ENCODE measurements at places on chromosomes 3 and 15.
A peak's percentile ranks its signal among the peaks of the same experiment; 100 is the strongest.

DNA sequence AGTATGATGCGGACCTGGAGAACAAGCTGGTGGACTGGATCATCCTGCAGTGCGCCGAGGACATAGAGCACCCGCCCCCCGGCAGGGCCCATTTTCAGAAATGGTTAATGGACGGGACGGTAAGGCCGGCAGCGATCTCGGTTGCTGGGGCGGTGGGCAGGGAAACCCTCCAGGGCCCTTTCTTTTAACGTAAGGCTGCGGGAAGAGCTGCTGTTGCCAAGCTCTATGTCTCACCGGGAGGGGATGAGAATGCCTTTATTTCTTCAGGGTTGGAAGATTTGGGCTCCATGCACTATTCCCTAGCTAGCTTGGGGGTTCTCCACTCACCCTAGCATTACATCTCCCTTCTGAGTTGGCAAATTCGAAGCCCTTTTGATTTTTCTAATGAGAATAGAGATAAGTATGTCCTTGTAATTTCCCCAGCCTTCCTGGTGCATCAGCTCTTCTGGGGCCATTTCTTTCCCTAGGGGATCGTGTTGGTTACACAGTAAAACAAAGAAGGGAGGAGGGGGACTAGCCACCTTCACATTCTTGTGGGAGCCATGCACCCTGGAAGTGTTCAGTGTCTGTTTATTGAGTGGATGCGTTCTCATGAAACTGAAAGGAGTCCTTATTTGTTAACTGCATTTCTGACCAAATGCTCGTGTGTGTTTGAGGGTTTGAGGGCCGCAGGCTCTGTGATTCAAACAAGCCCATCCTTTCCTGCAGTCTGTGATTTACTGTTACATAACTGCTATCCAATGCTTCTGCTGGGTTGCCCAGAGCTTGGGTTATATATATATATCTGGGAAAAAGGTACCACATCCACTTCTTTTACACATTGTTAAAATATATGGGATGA lies 982 bp downstream of the TAGLN3 start:
- DNase-seq = no peak

GRCh38 chr15:78308422-78309032 lies 9.1 kb upstream of the SKIC8 start:
- no peak for DNase-seq

- no peak for DNase-seq
These were observed 79.3 kb downstream of the SLC7A14 start for GRCh38 chr3:170506556-170506955.

GRCh38 chr3:30356866-30357753 lies 249.3 kb upstream of the TGFBR2 start:
- no peak for DNase-seq

- no peak for DNase-seq
These were observed 60.6 kb upstream of the RPL35A start for GRCh38 chr3:197889204-197889930.

DNA sequence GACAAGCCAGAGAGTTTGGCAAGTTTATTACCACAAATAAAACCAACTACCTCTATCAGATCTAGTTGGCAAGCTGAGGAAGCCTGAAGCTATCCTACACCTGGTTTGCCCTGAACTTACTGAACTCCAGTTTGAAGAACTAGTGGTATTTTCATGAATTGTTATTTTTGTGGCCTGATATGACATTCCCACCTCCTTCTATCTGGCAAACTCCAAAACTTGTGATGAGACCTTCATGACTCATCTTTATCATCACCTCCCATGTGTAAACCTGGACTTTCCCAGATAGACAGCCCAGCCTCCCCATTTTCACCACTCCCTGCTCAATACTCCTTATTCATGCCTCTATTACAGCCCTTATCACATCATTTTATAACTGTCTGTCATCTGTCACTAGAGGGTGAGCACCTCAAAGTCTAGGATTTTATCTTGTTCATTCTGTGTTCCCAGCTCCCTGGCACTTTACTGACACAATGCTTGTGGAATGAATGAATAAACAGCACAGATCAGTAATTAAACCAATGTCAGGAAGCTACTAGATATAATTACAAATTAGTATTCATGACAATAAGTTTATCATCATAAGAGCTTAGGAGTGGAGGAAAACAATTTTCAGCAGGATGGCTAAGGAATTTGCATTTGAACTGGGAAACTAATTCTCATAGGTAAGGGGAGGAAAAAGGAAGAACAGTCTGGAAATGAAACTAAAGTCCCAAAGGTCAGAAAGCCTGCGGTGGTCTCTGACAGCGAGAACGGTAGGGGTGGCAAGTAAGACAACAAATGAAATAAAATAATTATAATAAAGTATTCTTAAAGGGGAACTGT lies 13.2 kb upstream of the TRANK1 start:
- peak; percentile 45 for DNase-seq

- DNase-seq = no peak
These were observed 59.2 kb downstream of the UACA start for GRCh38 chr15:70704166-70704565.

GRCh38 chr3:134929976-134930375 lies 134.9 kb downstream of the EPHB1 start:
- DNase-seq = no peak

DNA sequence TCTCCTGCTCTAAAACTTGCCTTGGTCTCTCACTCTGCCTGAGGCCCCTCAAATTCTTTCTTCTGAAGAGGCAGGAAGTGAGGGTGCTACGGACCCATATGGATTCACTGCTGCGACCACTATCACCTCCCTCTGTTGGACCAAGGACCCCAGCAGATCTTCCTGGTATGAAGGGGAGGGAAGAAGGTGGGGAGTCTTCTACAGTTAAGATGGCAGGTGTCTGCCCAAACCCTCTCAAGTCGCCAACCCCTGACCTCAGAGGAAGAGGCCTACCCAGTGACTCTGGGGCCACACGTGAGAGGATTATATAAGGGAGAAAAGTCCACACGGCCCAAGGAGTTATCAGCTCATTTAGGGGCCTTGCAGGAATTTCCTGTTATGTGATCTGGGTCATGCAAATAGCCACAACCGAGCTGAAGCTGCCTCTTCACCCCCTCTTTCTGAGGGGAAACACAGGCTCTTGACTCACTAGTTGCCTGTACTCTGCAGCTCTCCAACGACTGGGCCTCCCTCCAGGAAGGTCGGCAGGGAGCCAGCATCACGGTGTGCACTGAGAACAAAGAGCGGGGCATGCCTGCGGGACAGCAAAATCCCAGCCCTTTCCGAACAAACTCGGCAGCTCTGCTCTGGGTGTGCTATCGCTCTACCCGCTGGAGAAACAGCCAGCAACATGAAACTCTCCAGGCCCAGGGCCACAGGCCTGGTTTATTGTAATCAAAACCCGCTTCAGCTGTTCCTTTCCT lies 116.0 kb downstream of the XXYLT1 start:
- peak; percentile 66 for DNase-seq

DNA sequence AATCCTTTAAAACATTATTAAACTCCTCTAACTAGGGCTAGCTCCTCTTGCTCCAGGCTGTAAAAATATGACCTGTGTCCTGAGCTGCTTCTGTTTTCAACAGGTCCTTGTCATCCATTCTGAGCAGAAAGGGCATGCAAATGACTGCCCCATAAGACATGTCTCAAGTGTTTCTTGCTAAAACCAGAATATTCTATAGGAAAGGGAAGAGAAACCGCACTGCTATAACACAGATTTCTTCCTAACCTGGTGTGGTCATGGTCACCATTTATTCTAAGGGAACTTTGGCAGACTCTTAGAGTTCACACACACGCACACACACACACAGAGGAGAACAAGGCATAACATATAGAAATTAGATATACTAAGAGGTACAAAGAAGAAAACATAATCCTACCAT lies 34.2 kb upstream of the B3GNT5 start:
- no peak for DNase-seq

GRCh38 chr3:46065294-46065705 lies 38.0 kb upstream of the XCR1 start:
- no peak for DNase-seq

GRCh38 chr3:42662813-42663535 lies 9.5 kb downstream of the ZBTB47 start:
- no peak for DNase-seq
